Stimulated activated CD4-positive, alpha-beta T cell treated with anti-CD3 and anti-CD28 coated beads, TNF-alpha, amount 100 ng/mL, for 1 hour (primary cell): ENCODE measurements at places on chromosomes 5 and 9.

DNA sequence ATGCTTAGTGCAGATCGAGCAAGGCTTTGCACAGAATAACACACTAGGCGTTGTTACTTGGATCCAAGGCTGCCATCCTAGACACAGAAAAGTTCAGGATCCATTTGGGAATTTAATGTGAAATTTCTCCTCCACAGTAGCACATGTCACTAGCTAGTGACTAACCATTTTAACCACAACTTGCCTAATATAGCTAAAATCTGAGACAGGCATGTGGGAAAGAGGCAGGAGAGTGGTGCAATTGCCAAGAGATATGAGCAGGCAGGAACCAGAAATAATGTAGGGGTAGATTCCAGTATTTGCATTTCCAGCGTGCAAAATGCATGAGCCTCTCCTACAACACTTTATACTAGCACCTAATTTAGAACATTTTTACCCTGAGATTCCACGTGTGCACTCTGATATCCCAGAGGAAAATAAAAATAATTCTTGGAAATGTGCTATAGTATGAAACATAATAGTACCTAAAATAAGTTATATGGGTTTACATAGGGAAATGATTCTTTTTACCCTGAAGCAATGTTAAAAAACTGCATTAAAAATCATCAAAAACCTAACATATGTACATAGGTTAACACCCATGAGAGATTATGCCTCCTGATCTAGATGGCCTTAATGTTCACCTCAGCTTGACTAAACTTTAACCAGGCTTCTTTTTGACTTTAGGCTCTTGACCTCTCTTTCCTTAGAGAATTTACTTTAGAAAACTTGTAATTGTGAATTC, 1230.6 kb upstream of the NUDT12 start:
- DNase-seq: no peak

DNA sequence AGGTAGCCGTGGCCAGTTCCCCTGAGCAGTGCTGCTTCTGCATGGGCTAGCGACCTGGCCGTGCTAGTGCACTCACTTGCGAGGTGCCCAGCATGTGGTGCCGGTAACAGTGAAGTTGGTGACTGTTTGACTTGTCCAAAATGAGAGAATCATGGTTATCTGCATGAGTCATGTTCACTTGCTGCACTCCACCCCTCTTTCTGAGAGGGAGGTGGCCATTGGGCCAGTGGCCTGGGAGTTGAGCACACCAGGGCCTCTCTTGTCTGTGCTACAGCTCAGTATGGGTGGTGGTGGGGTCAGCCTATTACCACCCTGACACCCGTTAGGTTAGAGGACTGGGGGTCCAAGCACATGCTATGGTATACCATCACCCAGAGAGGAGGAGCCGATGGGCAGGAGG, 55.4 kb upstream of the GARNL3 start:
- DNase-seq: no peak

DNA sequence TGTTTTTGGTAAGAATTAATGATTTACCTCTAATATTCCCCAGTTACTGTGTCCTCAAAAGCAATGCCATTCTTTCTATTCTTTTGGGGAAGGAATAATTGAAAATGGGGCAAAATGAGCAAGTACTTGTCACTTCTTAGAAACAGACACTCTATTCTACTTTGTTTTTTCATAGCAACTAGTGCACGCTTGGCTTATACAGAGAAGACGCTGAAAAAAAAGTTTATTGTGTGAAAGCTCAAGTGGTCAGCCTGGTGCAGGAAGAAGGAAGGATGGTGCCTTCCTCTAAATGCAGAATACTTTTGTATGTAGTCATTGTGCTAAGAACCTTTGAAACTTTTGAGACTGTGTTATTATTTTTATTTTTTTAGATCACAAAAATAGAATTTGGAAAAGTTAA, 29.6 kb downstream of the ANKDD1B start:
- DNase-seq: no peak

GRCh38 chr5:76497065-76497460, 94.0 kb downstream of the IQGAP2 start:
- no peak for DNase-seq
